ENCODE measurements at places on chromosomes 11 and 22. TPM values are rescaled to one million over a fixed set of nuclear protein-coding genes. Genes with fewer than 3 reads are reported as not detected.

GRCh38 chr11:73536961-73537360 is 61.0 kb downstream of the FAM168A start:
- H3K4me1 ChIP-seq: peaks cover 7% of the 10 kb centered on the region
- H3K27me3 ChIP-seq: no peaks in the 10 kb centered on the region
- H3K4me3 ChIP-seq: no peak overlapping the region
- no peak overlapping the region for H3K27ac ChIP-seq
- no peak for DNase-seq

DNA sequence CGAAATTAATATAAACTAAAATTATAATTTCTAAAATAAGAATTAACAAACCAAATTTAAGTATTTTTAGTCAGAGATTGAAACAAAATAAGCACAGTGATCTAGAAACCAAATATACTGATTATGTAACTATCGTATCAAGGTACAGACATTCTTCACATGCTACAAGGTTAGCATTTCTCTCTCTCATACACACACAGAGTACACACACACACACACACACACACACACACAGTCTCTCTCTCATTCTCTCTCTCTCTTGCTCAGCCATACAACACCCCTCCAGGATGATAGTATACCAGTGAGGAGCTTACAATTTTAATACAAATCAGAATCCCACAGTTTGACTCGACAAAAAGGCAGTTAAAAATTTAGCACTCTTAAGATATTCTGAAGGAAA is 66.0 kb downstream of the RDX start:
- H3K27ac ChIP-seq: no peak overlapping the region
- H3K4me3 ChIP-seq: no peak overlapping the region
- peaks cover 25% of the 10 kb centered on the region for H3K36me3 ChIP-seq
- DNase-seq: no peak

Gene EMID1
- 5.0 TPM for total RNA-seq

DNA sequence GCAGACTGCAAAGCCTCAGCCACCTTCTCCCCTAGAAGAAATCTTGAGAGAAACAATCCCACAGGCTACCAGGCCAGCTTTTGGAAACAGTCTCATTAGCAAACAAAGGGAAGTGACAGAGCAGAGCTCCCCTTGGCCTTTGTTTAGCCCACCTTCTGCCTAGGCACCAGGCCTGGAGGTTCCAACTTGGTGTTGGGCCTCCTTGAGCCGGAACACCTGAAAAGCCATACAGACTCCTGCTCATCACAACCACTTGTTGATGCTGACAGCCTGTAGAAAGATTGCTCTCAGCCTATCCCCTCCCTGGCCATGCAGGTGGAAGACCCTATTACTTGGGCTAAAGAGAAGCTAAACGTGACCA is 26.6 kb downstream of the KCNQ1OT1 start:
- H3K27ac ChIP-seq: no peak overlapping the region
- H3K4me1 ChIP-seq: peaks cover 6% of the 10 kb centered on the region
- no peaks in the 10 kb centered on the region for H3K27me3 ChIP-seq

Gene POLR2L
- 34.1 TPM for total RNA-seq

GRCh38 chr11:48083421-48083820 is 103.1 kb downstream of the PTPRJ start:
- peaks cover 12% of the 10 kb centered on the region for H3K4me1 ChIP-seq
- no peaks in the 10 kb centered on the region for H3K27me3 ChIP-seq
- H3K27ac ChIP-seq: no peak overlapping the region
- no peak for DNase-seq

Gene MMP12
- not detected for total RNA-seq

Gene TCN2
- total RNA-seq: 72.0 TPM

DNA sequence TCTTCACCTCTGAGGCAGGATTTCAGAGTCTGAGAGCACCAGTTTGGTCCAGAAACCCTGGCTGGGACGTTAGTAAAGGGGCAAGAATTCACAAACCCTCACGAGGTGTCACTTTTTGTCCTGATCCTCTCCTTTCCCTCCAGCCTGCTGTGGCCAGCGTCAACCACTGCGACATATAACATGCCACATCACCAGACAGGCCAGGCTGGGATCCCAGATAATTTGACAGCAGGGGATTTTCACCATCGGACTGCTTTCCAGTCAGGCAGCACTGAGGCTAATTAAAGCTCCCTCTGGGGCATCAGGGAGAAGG is 36.8 kb upstream of the RBFOX2 start:
- no peaks in the 10 kb centered on the region for H3K27me3 ChIP-seq
- DNase-seq: no peak
- H3K27ac ChIP-seq: peak overlapping the region; percentile 87

DNA sequence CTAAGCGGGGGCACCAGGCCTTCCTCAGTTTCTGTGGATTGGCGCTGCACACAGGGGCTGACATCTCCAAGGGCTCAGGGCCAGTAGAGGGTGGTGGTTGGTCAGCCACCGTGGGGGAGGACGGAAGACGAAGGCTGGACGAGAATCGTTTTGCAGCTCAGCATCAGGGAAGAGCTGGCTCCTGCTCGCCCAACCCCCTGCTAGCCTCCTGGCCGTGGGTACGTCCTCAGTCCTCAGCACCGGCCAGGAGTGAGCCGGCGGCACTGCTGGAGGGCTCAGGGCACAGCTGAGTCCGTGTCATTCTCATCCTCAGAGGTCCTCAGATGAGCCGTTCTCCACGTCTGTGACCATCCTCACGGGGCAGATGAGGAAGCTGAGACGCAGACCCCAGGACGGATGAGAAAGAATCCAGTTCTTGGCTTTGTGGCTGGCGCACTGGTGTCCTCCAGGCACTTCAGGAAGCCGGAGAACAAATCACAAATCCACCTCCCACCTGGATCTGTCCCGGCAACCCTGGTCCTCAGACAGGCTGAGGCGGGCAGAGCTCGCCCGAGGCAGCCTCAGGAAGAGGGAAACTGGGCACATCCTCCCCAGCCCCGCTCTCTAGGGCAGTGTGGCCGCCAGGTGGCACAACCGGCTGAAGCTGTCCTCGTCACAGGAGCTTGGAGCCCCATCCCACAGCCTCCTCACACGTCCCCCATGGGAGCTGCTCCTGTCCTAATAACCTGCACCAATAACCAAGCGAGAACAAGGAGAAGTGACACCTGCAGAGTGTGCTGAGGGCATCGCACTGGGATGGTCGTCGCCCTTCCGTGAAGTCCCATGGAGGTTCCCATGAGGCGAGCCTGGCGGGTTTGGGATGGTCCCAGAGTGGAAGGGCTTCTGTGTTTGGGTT is 393.7 kb downstream of the BRD1 start:
- H3K27ac ChIP-seq: no peak overlapping the region
- no peaks in the 10 kb centered on the region for H3K27me3 ChIP-seq
- no peak for DNase-seq
- H3K36me3 ChIP-seq: no peaks in the 10 kb centered on the region

GRCh38 chr22:32355760-32356159 is 1.9 kb upstream of the RFPL3 start:
- H3K4me3 ChIP-seq: no peak overlapping the region
- no peaks in the 10 kb centered on the region for H3K27me3 ChIP-seq
- H3K4me1 ChIP-seq: no peaks in the 10 kb centered on the region
- no peak for DNase-seq
- H3K27ac ChIP-seq: no peak overlapping the region

GRCh38 chr11:3221408-3222002 is 2.9 kb upstream of the MRGPRG start:
- H3K4me1 ChIP-seq: peaks cover 5% of the 10 kb centered on the region
- no peak for DNase-seq
- H3K36me3 ChIP-seq: no peaks in the 10 kb centered on the region
- H3K27me3 ChIP-seq: no peaks in the 10 kb centered on the region

Gene PRRG4
- total RNA-seq: 10.0 TPM

Gene KRTAP5-7
- 0.98 TPM for total RNA-seq

Gene PTPRJ
- total RNA-seq: 48.7 TPM

- H3K4me3 ChIP-seq: no peak overlapping the region
- H3K36me3 ChIP-seq: no peaks in the 10 kb centered on the region
- no peak for DNase-seq
- no peaks in the 10 kb centered on the region for H3K27me3 ChIP-seq
- H3K27ac ChIP-seq: no peak overlapping the region
- no peaks in the 10 kb centered on the region for H3K4me1 ChIP-seq
Observed at GRCh38 chr11:112580864-112581263, 320.2 kb upstream of the PLET1 start.

Gene TYMP
- total RNA-seq: 346 TPM

Gene DCDC1
- 25.2 TPM for total RNA-seq

- no peaks in the 10 kb centered on the region for H3K36me3 ChIP-seq
- no peak overlapping the region for H3K4me3 ChIP-seq
- no peaks in the 10 kb centered on the region for H3K27me3 ChIP-seq
- H3K27ac ChIP-seq: no peak overlapping the region
Observed at GRCh38 chr11:3885855-3886254, 30.4 kb downstream of the STIM1 start.

DNA sequence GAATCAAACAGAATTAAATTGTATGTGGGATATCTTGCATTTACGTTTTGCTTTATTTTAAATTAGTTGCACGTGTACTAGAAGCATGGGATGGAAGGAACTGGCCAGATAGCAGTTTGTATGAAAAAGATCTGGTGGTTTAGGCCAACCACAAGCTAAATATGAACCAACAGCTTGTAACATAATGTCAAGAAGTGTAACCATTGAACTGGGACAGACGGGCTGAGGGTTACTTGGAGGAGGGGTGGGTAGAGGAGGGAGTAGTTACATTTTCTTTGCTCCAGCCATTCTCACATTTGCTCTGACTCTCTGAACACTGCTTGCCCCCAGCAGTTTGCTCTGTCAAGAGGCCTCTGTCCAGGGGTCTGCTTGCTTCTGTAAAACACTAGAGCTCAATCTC is 31.7 kb upstream of the CXCR5 start:
- H3K27me3 ChIP-seq: no peaks in the 10 kb centered on the region
- no peak overlapping the region for H3K27ac ChIP-seq
- H3K4me1 ChIP-seq: no peaks in the 10 kb centered on the region

DNA sequence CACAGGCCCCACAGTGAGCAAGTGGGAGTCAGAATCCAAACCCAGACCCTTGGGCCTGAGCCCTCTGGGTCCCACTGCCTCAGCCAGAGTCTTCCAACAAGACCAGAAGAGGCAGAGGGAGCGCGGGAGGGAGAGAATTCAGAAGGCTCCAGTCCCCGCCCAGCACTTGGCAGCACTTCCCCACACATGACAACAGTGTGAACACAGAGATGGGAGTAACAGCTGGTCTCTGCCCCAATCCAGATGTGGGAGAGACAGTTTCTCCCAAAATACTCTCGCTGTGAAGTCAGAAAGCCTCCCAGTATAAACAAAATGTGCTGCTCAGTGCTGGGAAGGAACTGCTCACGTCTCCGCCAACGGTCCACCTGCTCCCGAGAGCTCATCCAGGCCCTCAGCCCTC is 219.9 kb downstream of the MN1 start:
- no peak overlapping the region for H3K4me3 ChIP-seq
- no peaks in the 10 kb centered on the region for H3K36me3 ChIP-seq
- H3K27ac ChIP-seq: no peak overlapping the region
- no peaks in the 10 kb centered on the region for H3K4me1 ChIP-seq

DNA sequence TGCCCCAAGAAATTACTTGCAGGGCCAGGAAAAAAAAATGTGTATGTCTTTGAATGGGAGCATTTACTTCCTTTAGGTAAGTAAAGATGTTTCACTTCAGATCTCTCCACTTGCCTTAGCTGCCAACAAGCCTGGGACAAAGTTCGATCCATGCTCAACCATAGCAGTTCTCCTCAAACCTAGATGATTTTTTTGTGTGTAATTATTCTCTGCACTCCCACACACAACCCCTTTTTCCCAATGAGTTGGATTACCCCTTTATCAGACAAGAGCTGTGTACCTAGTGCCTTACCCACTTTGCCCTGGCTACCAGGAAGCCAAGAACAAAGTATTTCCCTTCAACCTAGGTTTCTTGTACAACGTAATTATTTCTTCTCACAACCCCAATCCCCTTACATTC is 35.6 kb downstream of the TPBGL start:
- H3K27me3 ChIP-seq: no peaks in the 10 kb centered on the region
- peaks cover 34% of the 10 kb centered on the region for H3K4me1 ChIP-seq
- DNase-seq: no peak
- H3K4me3 ChIP-seq: no peak overlapping the region
- H3K36me3 ChIP-seq: peaks cover 78% of the 10 kb centered on the region

DNA sequence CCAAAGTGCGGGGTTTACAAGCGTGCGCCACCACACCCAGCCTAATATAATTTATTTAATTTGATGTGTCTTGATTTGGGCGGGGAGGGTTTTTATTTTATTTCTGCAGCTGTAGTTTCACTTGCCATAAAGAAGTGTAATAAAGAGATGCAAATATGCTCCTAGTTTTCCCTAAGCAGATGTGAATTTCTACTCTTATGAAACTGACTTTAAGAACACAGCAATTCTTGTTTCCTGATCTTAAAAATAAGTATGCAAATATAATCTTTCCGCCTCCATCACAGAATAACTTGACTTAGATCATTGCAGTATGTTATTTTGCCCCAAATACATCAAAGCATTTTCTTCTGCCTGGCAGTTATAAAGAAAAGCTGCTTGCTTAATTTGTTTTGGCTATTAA is 4.4 kb downstream of the SPCS2 start:
- H3K27me3 ChIP-seq: no peaks in the 10 kb centered on the region
- no peak overlapping the region for H3K27ac ChIP-seq
- no peak overlapping the region for H3K4me3 ChIP-seq
- no peaks in the 10 kb centered on the region for H3K36me3 ChIP-seq

Gene CARS1
- 28.9 TPM for total RNA-seq

Gene EPS8L2
- total RNA-seq: 185 TPM

Gene CFAP300
- total RNA-seq: 6.3 TPM

DNA sequence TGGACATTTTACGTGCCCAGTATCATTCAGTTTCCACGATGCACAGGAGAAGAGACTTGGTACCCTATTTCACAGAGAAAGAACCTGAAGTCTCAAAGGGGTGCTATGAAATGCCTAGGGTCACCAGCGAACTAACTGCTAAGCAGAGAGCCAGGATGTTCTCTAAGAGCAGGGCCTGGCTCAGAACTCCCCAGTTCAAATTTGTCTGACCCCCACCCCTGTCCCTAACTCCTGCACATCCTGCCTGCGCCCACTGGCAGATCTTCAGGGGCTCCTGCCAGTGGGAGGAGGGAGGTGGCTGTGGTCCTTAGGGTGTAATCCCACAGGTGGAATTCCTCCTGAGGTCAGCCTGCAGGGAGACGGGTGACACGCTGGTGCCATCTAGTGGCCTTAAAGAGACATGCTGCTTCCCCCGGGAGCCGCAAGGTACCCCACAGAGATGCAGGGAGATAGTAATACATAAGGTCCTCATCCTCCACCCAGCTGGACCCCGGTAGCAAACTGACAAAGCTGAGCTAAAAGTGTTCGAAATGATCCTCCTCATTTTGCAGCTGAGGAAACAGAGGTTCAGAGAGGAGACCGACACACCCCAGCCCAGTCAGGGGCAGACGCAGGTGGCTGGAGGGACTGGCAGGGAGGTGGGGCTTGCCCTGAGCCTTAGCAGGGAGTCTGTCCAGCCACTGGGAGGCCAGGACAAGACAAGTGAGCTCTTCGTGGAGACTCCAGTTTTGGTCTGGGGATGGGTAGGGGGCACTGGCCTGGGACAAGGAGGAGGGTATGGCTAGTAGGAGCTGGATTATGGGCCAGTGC is 34.1 kb downstream of the MB start:
- DNase-seq: peak; percentile 69
- no peak overlapping the region for H3K4me3 ChIP-seq
- no peaks in the 10 kb centered on the region for H3K36me3 ChIP-seq
